ENCODE measurements at places on chromosomes 4 and X. TPM values are rescaled to one million over a fixed set of nuclear protein-coding genes. Genes with fewer than 3 reads are reported as not detected.
A peak's percentile ranks its signal among the peaks of the same experiment; 100 is the strongest.

The PABPC1L2A gene
- 0.83 TPM for total RNA-seq

- peak overlapping the region; percentile 77 for H3K27ac ChIP-seq
- H3K4me3 ChIP-seq, result no peak overlapping the region
- H3K36me3 ChIP-seq, result peaks cover 41% of the 10 kb centered on the region
- no peak for DNase-seq
- H3K4me1 ChIP-seq, result no peaks in the 10 kb centered on the region
Observed at GRCh38 chr4:108635070-108635655, 14.8 kb downstream of the RPL34 start.

The BANK1 gene
- 0.68 TPM for total RNA-seq

DNA sequence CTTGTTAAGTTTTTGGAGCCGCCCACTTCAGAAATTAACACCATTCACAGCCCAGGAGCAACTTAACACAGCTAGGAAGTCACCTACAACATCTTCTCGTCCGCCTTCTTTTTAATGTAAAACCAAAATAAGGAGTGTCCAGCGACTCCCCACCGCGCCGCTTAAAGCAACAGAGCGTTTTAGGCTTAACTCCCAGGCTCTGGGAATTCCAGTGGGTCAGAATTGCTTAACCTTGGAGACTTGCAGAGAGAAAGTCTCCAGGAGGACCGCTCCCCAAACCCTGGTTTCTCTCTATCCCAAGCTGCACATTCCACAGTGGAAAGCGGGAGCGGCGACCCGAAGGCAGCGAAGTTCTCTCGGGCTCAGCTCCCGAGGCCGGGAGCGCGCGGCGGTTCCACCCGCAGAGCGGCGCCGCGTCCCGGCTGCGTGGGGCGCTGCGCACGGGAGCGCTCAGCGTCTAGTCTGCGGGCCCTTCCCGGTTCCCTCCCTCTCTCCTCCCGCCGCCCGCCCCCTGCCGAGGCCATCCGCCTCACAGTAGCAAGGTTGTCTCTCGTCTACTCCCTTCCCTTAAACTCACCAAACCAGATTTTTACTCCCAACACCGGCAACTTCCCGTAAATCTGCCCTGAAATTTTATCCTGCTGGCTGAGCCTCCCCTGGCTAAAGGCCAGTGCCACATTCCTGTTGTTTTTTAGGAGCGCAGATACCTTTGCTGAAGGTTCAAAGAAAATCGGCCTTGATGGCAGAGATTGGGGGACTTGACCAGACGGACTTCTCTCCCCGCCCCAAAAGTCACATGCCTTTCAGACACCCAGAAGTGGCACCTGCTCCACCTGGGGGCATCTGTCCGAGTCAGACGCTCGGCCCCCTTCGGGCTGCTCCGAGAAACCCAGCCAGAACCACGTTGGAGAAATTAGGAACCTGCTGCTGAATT is at the start of gene RBM47:
TSS of gene RBM47 (minus strand) at position 464 of the 934 bp plus-strand sequence. CDS start 190,971 bp downstream, outside the sequence.
- peak; percentile 83 for DNase-seq
- H3K4me3 ChIP-seq, result peak within 1 kb of the TSS; percentile 87
- peaks cover 12% of the 10 kb centered on the region for H3K36me3 ChIP-seq

The ADAMTS3 gene
- total RNA-seq, result 3.2 TPM

DNA sequence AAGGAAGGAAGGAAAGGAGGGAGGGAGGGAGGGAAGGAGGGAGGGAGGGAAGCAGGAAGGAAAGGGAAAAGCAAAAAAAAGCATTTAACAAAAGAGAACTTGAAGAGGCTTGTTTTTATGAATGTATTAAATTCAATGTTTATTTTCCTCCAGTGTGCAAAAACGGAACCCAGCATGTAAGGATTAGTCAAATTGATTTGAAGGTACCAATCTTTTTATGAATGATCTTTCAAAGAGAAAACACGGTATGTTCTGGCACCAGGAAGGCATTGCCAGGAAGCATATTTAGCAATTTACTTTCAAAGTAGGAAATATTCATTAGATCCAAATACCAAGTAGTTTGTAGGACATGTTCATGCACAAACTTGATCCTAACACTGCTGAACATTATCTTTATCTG is 453.6 kb downstream of the PDGFC start:
- no peaks in the 10 kb centered on the region for H3K27me3 ChIP-seq
- no peak for DNase-seq
- H3K4me1 ChIP-seq, result peaks cover 9% of the 10 kb centered on the region
- no peak overlapping the region for H3K4me3 ChIP-seq
- no peak overlapping the region for H3K27ac ChIP-seq

The SORCS2 gene
- total RNA-seq, result 5.5 TPM

The SPIN2A gene
- 4.5 TPM for total RNA-seq

DNA sequence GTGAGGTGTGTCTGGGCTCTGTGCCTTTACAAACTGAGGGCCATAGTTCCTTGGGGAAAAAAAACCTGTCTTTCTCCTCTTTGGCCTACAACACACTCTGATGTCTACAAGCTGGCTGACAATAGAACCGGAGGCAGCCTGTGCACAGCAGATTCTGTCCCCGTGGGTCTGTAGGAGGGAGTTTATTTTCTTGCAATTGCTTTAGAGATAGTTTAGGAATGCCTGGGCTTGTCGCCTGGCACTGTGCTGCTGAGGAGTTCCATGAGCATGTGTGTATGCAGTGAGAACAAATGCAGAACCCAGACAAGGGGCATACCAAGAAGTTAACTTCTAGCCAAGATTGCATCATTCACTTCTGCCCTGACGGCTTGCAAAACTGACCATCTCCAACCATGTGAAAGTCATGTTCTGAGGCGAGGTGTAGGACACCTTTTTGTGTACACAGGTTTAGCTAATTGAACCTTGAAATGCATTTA is 54.1 kb downstream of the CCNI start:
- H3K27me3 ChIP-seq, result no peaks in the 10 kb centered on the region
- H3K4me3 ChIP-seq, result no peak overlapping the region
- peak overlapping the region; percentile 92 for H3K27ac ChIP-seq
- peaks cover 29% of the 10 kb centered on the region for H3K4me1 ChIP-seq
- DNase-seq, result no peak
